Naive thymus-derived CD4-positive, alpha-beta T cell (primary cell): ENCODE measurements at places on chromosomes 16 and 17.

- no peaks in the 10 kb centered on the region for H3K27me3 ChIP-seq
- H3K36me3 ChIP-seq = no peaks in the 10 kb centered on the region
- DNase-seq = no peak
- H3K4me3 ChIP-seq = peak overlapping the region; percentile 99
- H3K27ac ChIP-seq = peak overlapping the region; percentile 92
Observed at GRCh38 chr16:85010446-85010930, 847 bp downstream of the ZDHHC7 start.

DNA sequence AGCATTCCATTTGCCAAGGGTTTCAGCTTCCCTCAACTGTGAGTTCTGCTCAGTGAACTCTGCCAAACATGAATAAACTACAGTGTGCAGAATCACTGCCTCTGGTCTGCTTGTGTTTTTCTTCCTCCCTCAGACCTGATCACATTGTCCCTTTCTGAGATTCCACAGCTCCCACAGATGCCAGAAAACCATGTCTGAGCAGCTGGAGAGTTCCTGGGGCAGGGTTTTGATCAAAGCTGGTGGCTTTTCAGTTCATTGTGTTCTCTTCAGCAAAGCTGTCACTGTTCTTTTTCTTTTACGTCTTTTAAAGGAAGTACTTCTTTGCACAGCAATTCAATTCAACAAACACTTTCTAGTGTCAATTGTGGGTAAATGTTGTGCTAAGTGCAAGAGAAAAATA lies 555.8 kb downstream of the RBFOX1 start:
- H3K27ac ChIP-seq = no peak overlapping the region
- H3K36me3 ChIP-seq = no peaks in the 10 kb centered on the region
- H3K27me3 ChIP-seq = no peaks in the 10 kb centered on the region

- no peak for DNase-seq
- H3K27me3 ChIP-seq = no peaks in the 10 kb centered on the region
- peak overlapping the region; percentile 67 for H3K4me3 ChIP-seq
- peak overlapping the region; percentile 92 for H3K27ac ChIP-seq
Observed at GRCh38 chr17:77437017-77437416, 296.2 kb downstream of the SEC14L1 start.

- H3K4me3 ChIP-seq = no peak overlapping the region
- no peaks in the 10 kb centered on the region for H3K36me3 ChIP-seq
- no peak overlapping the region for H3K27ac ChIP-seq
- H3K27me3 ChIP-seq = no peaks in the 10 kb centered on the region
- DNase-seq = no peak
- no peaks in the 10 kb centered on the region for H3K4me1 ChIP-seq
Observed at GRCh38 chr17:80117491-80118401, 16.4 kb downstream of the GAA start.
